ENCODE measurements at places on chromosomes 1 and 21.
A peak's percentile ranks its signal among the peaks of the same experiment; 100 is the strongest.

DNA sequence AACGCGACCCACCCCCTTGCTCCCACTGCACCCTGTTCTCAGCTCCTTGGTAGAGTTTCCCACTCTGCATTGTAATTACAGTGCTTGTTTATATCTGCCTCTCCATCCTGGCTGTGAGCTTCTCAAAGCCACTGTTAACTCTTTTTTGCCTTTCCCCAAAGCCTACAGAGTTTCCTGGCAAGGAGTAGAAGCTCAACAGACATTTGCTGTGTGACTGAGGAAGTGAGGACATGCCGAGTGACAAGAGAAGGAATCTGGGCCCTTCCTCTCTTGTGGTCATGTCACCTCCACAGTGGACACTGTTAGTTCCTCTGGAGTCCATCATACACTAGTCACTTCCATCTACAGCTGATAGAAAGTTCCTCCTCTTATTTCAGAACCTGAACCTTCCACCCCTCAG lies 6.1 kb upstream of the IGSF8 start:
- no peak for DNase-seq

GRCh38 chr1:244306544-244306943 lies 145.2 kb downstream of the ADSS2 start:
- DNase-seq: no peak

GRCh38 chr21:25977068-25977611 lies 193.4 kb downstream of the APP start:
- no peak for DNase-seq

- DNase-seq: no peak
Measured at GRCh38 chr1:230139741-230140140, 72.7 kb downstream of the GALNT2 start.

DNA sequence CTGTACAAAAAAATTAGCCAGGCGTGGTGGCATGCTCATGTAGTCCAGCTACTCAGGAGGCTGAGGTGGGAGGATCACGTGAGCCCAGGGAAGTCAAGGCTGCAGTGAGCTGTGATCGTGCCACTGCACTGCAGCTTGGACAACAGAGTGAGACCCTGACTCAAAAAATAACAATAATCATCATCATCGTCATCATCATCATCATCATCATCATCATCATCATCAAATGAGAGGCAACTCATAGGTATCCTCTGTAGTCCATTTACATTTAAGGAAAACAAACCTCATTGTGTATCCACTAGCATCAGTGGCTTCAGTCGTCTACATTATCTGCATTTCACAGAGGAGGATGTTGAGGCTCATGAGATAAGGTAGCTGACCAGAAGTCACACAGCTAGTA lies 68.8 kb upstream of the SELENON start:
- no peak for DNase-seq

DNA sequence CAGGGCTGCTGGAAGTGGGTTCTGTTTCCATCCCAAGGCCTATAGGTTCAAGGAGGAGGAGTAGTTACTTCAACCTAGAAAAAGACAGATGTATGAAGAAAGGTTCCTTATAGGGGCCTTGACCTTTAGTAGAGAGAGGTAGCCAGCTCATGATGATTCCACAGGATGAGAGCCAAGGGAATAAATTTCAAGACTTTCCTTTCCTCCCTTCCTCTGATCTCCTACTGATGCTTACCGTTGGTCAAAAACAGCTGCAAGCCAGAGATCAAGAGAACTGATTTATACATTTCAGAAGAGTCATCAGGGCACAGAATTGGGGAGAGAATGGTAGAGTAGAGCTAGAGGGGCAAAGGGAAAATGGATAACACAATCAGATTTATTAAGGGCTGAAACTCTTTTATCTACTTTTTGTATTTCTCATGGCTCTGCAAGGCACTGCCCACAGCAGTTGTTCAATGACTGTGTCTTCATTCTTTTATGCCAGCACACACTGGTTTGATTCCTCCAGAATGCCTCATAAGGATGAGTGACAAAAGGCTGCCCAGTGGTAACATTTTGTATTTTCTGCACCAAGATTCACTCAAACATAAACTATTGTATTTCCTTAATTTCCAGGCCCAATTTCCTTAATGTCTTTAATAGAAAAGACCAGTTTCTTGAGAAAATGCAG lies 37.4 kb downstream of the AK5 start:
- no peak for DNase-seq

GRCh38 chr1:228487336-228488124 lies at the start of gene RNF187:
RNF187 (plus strand) TSS chr1:228487382.
- DNase-seq: peak; percentile 75

GRCh38 chr1:149884433-149885338 lies 14.7 kb upstream of the BOLA1 start:
- no peak for DNase-seq

DNA sequence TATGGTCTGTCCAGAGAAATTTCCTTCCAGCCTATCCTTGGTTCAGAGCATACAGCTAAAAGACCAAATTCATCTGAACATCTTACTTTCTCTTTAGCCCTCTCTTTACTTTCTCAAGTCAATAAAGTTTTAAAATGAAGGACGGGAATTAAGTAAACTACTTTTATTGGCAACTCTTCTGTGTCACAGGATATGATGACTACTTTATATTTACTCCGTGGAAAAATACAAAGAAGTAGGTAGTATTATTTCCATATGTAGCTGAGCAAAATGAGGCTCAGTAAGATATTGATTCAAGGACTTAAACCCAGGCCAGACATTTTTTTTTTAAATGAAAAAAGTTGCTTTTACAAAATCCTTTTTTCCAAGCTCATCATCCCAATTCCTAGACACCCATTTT lies 151.2 kb upstream of the DPYD start:
- no peak for DNase-seq

GRCh38 chr1:240515505-240515904 lies 96.5 kb downstream of the GREM2 start:
- no peak for DNase-seq

DNA sequence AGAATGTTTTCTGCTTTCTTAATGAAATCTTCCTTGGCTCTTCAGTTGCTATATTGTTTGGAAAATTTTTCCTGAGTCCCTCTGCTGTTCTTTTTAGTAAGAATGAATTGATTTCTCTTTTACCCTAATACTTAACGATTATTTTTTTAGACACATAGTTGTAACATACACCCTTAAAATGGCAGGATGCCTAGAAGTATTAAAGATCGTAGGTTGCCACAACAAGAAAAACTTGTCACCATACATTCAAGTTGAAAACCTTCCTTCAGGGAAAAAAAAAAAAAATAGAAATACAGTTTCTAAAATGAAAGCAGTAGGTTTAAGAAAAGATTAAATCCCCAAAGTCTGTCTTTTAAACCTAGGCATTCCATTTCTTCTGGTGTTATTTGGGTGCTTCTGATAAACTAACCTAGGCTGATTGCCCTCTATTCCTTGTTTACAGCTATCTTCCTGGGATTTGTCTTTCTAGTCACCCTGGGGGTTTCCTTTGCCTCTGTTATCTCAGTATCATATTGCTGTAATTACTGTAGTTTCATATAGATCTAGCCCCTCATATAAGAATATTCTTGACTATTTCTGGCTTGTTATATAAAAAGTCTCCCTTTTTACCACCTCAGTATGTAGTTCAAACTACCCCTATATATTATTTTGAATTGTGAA lies 16.8 kb downstream of the SUCO start:
- DNase-seq: no peak

- no peak for DNase-seq
Measured at GRCh38 chr21:33028773-33029384, 3.1 kb downstream of the OLIG2 start.

DNA sequence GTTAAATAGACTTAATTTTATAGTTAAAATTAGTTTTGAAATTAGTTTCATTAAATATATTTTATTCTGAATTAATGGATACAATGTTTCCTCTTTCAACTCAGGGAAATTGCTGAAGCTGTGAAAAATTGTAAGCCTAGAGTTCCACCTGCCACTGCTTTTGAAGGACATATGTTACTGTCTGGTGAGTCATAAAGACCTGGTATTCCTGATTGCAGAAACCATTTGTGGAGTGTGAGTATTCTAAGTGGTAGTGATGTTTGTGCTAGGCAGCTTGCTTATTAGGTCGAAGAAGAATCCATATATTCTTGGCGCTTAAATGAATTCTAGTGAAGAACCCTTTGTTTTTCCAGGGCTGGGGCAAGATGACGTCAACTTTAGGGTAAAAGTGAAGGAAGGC lies 34.0 kb downstream of the MTR start:
- DNase-seq: no peak

- DNase-seq: no peak
Measured at GRCh38 chr1:154813300-154813816, 56.7 kb downstream of the KCNN3 start.

- no peak for DNase-seq
Measured at GRCh38 chr1:33897092-33897725, 33.3 kb downstream of the HMGB4 start.

DNA sequence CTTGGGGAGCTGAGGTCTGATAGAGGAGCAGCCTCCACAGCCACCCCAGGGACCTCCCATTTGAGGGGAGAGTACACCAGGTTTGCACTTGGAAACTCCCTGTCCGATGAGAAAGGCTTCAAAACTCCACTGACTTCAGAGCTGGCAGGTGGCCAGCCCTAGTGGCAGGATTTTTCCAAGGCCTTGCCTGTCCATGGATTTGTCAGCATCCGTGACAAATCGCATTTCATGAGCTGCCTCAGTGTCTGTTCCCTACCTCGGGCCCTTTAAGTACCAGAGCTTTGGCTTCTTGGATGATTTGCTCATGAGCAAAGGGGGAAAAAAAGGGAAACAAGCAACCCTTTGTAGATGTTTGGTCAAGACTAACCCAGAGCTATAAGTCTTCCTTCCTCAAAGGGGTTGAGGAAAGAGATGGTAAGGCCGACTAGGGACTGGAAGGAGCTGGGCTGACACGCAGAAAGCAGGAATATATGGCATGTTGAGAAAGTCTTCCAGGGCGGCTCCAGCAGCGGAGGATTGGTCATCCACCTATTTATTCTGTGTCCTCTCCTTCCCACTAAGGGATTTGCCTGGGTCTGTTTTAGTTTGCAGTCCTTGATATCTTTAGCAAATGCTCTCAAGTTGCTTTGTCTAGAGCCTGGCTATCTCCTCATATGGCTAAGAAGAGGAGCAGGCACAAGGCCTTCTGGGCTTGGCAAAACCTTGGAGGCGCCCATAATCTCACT lies 2.7 kb upstream of the HSPG2 start:
- DNase-seq: no peak

- peak; percentile 54 for DNase-seq
Measured at GRCh38 chr1:184753608-184754475, 816 bp downstream of the EDEM3 start.

DNA sequence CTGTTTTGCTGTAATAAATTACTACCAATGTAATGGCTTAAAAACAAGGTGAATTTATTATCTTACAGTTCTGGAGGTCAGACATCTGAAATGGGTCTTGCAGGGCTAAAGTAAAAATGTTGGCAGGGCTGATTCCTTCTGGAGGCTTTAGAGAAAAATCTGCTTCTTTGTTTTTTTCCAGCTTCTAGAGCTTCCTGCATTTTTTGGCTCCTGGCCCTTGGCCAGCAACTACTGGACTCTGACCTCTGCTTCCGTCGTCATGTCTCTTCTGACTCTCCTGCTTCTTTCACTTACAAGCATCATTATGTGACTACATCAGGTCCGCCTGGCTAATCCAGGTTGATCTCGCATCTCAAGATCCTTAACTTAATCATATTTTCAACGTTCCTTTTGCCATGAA lies 350.9 kb downstream of the S1PR1 start:
- no peak for DNase-seq

DNA sequence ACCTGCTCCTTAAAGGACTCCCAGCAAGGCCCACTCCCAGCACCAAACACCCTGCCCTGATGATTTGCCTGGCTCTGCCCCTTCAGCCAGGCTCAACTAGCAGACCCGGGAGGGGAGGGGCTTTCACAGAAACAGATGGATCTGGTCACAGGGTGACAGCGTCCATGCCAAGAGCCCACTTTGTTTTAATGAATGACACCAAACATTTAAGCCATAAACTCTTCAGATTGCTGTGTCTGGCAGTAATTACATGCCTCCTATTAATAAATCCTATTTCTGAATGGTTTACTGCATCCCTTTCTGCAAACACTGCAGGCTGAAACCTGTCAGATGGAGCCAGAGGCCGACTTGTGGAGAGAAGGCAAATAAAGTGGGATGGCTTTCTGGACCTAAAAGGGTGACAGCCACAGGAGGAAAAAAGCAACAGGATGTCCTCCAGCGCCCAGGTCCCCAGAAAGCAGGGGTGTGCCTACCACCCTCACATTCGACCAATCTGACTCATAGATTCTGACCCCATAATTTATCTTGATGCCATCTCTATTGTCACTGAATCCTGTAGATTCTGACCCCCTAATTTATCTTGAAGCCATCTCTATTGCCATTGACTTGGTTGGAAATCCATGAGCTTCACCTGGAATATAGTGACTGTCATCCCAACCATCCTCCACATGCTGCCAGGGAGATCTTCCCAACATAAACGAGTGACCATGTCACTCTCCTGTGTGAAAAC lies 200.9 kb downstream of the PLPP3 start:
- DNase-seq: no peak

GRCh38 chr1:8408151-8408839 lies 90.4 kb downstream of the SLC45A1 start:
- no peak for DNase-seq

DNA sequence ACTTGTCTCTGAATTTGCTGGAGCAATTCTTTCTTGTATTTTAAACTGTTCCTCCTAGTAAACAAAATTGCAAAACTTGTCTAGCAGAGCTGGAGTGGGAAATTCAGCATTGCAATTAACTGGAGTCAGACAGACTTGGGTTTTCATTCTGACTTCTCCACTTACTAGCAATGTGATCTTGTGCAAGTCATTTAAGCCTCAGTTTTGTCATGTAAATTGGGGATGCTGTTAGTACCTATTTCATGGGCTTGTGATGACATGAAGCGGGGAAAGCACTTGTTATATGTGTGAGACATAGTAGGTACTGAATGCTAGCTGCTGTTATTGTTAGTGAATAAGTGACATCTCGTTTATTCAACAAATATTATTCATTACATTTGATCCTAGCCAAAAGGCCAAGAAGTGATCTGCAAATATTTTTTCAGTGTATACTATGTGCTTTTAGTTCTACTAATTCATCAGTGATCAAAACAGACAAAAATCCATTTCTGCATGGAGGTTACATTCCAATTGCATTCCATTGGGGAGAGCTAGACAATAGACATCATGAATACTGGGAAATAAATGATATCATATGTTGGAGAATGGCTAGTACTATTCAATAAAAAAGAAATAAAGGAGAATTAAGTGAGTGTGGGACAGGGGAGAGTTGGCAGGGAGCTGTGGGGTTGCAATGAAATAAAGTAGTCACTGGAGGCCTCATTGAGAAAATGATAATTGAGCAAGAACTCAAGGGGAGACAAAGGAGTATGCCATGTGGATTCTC lies 47.1 kb downstream of the CACHD1 start:
- no peak for DNase-seq

DNA sequence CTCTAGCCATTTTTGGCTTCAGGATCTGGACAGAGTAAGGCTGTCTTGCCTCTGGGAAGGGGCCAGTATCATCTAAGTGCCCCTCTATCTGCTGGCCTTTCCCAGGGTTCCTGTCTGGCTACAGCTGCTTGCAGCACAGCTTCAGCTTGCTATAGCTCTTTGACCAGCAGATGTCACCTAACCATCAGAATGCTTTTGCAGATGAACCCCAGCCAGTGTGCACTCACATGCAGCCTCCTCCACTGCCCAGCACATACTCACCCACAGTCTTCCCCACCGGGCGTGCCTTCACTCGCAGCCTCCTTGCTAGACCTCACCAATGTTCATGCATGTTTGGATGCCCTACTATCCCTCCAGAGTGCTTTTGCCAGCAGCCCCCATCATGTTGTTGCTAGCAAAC lies 769.0 kb downstream of the BRINP3 start:
- DNase-seq: no peak

All from T-helper 1 cell (primary cell).